ENCODE measurements at places on chromosomes 5 and 9.

- no peak for DNase-seq
Observed at GRCh38 chr9:95268681-95269080, 48.8 kb downstream of the FANCC start.

DNA sequence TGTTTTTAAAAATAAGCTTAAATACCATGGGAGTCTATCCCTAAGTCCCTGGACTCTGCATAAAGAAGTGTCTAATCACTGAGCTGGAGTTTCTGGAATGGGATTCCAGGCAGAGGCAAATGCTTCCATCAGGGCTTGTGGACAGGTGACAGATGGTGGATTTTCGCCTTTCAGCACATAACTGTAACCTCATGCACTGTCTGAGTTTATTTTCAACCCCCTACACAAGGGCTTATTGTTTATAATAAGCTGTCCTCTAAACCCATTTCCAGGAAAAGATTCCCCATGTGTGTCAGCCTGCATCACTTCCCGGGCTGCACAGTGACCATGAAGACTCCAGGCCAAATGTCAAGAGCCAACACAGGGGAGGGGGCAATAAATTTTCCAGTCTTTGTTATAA is 264.0 kb downstream of the PIK3R1 start:
- DNase-seq = no peak

GRCh38 chr5:133868946-133869518 is 99.4 kb downstream of the C5orf15 start:
- peak; percentile 81 for DNase-seq

DNA sequence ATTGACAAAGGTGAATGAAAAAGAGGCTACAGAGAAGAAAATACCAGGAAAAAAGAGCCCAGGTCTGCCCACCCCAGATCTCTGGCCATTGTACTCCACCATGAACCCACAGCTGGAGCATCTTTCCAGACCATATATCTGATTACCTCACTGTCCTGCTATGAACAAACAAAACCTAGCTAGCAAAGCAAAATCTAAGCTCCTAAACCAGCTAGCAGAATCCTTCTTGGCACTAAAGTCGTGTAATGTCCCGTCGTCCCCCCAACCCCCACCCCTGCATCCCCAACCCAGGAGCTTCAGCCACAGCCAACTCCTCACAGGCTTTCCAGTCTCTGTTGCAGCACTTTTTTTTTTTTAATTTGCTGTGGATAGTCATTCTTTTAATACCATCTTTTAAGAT is 2.5 kb downstream of the C1QTNF3 start:
- no peak for DNase-seq

DNA sequence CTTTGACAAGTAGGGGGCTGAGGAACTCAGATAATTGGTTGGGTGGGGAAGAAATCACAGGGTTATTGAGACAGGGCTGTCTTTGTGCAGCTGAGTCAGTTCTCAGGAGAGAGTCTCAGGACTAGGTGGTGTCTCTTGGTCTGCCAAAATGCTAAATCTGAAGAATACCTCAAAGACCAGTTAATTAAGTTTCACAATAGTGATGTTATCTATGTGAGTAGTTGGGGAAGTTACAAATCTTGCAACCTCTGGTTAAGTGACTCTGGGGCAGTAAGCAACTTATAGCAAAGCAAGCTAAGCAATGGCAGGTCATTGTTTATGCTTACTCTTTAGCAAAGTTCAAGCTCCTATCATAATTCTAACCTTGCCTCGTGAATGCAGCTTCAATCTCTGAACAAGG is 53.6 kb downstream of the GIN1 start:
- DNase-seq = no peak

- no peak for DNase-seq
Observed at GRCh38 chr9:111178331-111179055, 140.2 kb upstream of the LPAR1 start.

All from activated T-cell treated with anti-CD3 and anti-CD28 coated beads, Interleukin-2, amount 50 U/mL, for 72 hours (primary cell).